EH (cell line): ENCODE measurements at places on chromosomes 1 and 21.

GRCh38 chr1:57340334-57341070, 83.4 kb downstream of the DAB1 start:
- DNase-seq = no peak

DNA sequence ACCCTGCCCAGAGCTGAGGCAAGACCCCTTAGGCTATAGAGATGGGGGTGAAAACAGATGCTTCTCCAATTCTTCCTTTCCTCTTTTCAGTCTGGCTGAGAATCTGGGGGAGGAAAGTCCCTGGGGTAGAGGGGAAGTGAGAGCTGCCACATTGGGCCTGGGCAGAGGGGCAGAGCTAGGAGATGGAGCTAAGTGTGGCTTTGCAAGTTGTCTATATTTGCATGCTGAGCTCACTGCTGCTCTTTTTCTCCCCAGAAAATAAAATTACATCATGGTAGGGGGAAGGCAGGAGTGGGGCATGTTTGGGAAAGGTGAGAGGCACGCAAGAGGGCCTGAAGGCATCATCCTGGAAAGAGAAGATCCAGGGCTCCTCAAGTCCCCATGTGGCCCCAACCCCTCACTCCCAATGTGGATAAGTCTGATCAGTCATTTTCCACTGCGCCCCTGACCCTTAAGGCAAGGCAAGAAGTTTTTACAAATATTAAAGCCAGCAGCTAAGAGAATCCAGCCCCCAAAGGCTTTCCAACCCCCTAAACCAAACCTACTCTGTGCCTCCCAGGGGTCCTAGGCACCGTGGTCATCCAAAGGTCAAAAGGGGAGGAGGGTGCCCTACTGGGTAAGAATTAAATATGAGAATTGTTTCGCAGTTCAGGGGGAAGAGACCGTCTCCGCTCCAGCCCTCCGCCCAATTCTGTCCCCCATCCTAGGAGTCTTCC, 500 bp upstream of the PEA15 start:
- peak; percentile 21 for DNase-seq

GRCh38 chr1:208741296-208741695, 497.1 kb upstream of the PLXNA2 start:
- DNase-seq = peak; percentile 2

- no peak for DNase-seq
Measured at GRCh38 chr1:231734417-231734816, 107.8 kb downstream of the DISC1 start.

DNA sequence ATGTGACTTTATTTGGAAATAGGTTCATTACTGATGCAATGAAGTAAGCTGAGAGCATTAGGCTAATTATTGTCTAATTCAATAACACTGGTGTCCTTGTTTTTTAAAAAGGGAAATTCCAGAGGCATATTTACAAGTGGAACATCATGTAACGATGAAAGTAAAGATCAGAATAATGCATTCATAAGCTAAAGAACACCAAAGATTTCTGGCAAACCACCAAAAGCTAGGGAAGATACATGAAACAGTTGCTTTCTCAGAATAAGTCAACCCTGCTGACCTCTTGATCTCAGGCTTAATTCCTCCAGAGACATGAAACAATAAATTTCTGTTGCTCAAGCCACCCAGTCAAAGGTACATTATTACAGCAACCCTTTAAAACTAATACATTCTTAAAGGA, 20.3 kb upstream of the IFI16 start:
- DNase-seq = no peak

- DNase-seq = no peak
Measured at GRCh38 chr1:33320619-33321165, at the start of gene A3GALT2. Gene A3GALT2, minus strand, starts transcription at chr1:33321098. Its CDS starts 0 bp downstream, at chr1:33321098.
